ENCODE measurements at places on chromosomes 6 and 20.
A peak's percentile ranks its signal among the peaks of the same experiment; 100 is the strongest.

DNA sequence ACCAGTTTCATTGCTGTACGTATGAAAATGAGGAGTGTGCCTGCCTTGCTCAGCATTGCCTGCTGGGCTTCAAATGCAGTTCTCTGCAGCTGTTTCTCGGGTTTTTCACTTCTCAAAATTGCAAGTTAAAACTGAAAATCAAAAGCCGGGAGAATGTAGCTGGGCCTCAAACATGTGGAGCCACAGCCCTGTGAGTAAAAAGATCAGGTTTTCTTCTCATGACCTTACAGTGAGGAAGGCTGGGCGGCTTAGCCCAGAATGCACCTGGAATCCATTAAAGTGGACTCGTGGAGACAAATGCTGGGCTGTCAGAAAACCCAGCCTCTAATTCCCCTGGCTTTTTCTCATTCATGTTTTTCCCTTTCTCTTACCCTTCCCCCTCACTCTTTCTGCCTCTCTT lies 34.4 kb downstream of the DSE start:
- DNase-seq = no peak

DNA sequence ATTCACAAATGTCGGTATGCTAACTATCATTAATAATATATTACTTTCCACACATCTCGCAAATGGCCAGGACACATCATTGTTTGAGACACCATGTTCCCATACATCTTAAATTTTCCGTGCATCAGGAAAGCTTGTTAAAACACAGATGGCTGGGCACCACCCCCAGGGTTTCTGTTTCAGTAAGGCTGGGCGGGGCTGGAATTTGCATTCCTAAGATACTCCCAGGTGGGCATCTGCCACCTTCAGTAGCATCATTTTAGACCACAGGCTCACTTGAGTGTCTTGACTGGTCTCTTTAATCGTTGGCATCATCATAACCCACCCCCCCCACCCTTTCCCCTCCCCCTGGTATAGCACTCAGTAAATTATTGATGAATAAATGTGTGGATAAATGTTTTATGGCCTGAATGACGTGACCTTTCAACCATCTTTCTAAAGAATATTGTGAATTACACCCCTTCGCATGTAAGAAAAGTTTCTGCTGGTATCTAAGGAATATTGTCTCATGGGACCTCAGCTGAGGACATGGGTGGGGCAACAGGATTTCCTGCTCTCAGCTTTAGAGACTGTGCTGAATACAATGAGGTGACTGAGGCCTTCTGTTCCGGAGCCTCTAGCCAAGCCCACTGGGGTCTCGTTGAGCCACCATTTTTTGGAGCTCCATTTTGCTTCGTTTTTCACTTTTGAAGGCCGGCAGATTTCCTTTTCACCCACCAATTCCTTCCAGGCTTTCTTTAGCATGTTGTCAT lies 124.1 kb upstream of the NEDD9 start:
- no peak for DNase-seq

DNA sequence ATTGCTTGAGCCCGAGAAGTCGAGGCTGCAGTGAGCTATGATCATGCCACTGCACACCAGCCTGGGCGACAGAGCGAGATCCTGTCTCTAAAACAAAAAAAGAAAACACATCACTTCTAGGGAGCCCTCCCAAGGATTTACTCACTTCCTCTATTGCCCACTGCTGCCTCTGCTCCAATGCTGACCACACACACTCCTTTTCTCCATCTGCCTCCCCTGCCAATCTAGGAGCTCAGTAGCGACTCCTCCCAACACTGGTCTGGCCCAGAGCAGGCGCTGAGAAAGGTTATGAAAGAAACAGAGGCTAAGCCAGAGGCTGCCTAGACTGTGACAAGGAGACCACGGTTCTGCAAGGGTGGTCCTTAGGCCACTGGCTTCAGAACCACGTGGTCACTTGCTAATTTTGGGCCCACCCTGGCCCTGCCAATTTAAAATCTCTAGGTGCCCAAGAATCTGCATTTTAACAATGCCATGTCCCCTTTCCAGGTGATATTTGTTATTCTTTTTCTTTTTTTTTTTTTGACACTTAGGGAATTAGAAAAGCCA lies 1.3 kb upstream of the E2F1 start:
- no peak for DNase-seq

DNA sequence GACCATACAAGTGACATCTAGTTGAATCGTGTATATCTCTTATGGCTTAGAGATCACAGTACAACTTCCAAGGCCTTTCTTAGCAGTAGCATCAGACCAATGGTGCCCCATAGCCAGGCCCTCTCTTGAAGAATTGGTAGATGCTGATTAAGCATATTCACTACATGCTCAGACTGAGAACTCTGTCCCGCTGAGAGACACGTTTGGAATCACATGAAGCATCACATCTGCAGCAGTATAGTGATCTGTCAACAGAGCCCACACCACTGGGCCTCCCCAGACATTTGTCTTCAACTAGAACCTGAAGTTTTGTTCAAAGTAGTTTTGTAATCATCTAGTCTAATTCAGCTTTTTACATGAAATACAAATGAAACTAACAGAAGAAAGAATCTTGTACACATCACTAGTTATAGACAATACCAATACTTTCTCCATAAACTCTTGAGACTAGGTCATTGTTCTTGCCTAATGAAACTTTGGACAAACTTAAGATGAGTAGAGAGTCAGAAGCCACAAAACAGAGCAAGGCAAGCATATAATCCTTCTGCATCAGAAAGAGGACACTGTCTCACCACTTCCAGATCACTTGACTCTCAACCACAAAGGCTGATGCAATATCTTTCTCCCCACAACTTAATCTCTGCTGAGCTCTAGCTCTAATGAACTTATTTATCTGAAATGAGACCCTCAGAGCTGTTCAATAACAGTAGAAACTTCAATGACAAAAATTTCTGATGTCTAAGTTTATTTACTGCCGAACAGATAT lies 182.7 kb downstream of the TBX18 start:
- DNase-seq = no peak

GRCh38 chr20:51562332-51563173 lies 20.0 kb upstream of the NFATC2 start:
- DNase-seq = peak; percentile 89

DNA sequence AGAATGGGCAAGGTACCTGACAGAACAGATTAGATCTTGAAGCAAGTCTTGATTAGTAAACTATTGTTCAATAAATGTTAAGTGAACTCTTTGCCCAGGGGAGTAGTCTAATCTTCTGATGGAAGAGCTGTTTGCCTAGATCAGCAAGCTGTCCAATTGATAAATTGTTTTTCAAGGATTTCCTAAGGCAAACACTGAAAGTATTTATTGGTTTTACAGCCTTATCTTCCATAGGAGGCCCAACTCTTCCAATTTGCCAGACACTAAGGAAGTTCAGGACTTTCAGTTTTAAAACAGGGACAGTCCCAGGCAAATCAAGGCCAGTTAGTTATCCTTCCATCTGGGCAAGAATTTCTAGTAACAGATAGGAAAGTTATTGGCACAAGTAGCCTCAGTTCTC lies 1.8 kb upstream of the C6orf163 start:
- no peak for DNase-seq

- no peak for DNase-seq
Measured at GRCh38 chr20:17304774-17305173, 77.9 kb downstream of the PCSK2 start.

DNA sequence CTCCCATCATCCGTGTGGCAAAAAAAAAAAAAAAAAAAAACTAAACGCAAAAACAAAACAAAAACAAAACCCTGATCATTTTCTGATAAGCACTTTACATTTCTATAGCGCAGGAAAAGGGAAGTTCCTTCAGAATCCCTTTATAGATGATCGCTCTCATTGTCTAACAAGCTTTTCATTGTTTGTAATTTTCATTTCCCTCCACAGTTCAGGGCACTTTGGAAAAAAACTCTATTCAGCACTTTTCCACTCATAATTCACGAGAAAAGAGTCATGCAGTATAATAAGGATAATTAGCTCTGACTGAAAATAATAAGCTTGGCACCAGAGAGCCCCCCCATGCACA lies 89.4 kb upstream of the ATXN1 start:
- no peak for DNase-seq

- no peak for DNase-seq
Measured at GRCh38 chr20:61821735-61822134, 243.9 kb downstream of the TAF4 start.

DNA sequence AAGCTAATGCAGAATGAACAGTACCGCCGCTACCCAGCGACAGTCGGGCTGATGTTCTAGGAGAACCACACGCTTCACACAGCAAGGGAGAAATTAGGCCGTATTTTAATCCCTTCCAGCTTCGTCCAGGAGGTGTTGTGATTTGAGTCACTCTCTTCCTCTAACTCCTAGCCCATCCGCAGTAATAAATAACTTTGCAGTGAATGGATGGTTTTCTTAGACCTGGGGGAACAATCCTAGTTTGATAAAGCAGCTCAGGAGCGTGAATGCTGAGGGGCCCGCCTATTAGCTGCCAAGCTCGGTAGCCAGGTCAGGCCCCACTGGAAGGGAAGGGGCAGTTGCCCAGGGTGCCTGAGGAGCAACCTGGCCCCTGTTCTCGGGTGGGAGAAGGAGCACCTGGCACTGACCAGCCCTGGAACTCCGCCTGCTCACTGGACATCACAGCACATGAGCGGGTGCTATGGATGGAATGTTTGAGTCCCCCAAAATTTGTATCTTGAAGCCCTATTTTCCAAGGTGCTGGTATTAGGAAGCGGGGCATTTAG lies 146.0 kb upstream of the AFDN start:
- DNase-seq = no peak

DNA sequence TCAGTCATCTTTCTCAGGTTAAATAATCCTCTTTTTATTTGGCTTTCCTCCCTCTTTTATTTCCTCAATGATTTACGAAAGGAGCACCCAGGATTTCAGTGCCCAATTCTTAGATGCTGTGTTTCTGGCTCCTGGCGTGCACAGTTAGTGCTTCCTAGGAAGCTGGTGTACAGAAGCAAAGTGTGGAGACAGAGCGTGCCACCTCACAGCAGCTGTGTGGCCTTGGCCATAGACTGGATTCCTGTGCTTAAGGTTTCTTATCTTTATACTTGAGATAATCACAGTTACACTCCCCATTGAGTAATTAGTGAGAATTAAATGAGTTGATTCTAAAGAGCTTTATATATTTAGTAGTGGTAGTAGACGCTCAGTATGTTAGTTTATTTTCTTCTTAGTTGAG lies 39.7 kb upstream of the GJA1 start:
- no peak for DNase-seq

DNA sequence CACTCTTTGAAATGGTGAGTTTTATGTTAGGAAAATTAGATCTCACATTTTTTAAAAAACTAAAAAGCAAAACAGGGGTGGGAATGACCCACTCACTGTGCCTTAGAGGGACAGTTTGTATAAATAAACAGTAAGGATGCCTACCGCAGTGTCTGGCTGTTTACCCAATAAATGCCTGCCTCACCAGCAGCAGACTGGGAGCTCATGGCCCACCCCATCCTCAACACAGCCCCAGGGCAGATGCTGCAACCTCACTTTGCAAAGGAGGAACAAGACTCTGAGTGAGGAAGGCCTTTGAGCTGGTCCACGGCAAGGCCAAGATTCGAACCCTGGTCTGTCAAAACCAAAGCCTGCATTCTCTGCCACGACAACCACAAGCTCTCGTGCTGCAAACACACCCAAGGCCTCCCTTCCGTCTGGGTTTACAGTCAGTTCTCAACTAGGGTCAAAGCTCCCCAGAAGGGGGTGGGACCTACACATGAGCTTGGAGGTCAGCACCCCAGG lies 77.8 kb downstream of the BMP7 start:
- DNase-seq = no peak

Data from hepatic stellate cell (primary cell).